ENCODE measurements at places on chromosomes 3 and 15. TPM values are rescaled to one million over a fixed set of nuclear protein-coding genes. Genes with fewer than 3 reads are reported as not detected.

Gene DCLK3
- total RNA-seq: 0.04 TPM

Gene SEMA3F
- 79.8 TPM for total RNA-seq

DNA sequence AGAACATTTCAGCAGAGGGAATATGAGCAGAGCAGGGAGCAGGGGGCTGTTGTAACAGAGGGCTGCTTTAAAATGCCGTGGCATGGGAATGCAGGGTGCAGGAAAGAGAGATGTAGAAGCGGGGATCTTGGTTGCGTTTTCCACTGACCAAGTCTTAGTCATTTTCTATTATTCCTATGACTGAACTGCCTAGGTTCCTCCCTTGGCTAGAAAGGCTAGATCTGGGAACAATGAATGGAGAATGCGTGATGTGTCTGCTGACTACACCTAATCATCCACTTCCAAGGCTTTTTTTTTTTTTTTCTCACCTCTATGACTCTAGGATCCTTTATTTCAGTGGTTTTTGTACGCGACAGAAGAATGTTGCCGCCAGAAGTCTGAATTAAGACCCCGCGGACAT lies 607.4 kb upstream of the TBL1XR1 start:
- DNase-seq: no peak

DNA sequence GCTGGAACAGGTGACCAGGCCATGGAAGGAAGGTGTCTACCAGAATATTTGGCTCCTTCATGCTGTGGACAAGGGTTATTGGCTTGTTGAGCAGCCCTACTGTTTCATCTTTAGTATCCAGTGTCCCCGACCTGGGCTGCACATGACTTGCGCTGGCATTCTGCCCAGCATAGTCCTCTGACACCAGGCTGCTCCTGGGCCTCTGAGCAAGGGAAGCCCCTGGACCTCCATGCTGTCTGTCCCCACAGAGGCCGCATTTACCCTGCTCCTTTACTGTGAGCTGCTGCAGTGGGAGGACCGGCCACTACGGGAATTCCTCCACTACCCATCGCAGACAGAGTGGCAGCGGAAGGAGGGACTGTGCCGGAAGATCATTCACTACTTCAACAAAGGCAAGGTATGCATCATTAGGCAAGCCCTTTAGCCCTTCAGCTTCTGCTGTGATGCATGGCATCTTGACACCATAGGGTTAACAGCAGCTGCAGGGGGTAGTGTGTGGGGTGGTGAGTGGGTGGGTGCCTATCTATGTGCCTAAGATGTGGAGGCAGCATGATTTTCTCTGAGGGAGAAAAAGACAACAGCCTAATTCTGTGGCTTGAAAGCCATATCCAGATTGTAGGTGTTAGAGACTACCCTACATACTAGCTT lies 44.0 kb upstream of the MANF start:
- no peak for DNase-seq

DNA sequence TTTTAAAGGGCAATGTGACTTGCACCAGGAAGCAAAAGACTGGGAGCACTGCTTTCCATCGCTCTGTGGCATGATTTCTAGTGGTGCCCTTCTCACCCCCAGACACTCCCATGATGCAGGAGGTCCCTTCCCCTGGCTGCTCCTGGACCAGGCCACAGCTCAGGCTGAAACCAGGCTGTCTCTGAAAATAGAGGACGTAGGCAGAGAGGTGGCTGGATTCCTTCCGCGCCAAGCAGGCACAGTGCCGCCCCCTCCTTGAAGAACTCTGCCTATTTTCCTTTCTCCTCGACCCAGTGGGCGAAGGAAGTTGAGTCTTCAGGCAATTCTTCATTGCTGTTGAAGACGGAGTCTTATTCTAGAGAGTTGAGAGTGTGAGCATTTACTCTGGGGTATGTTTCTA lies 489.4 kb upstream of the TBL1XR1 start:
- DNase-seq: no peak

GRCh38 chr3:54557538-54558428 lies 370.1 kb downstream of the LRTM1 start:
- DNase-seq: no peak

Data from kidney epithelial cell (primary cell).